Activated CD8-positive, alpha-beta memory T cell treated with anti-CD3 and anti-CD28 coated beads for 4 hours (primary cell): ENCODE measurements at places on chromosomes 6 and 20.

DNA sequence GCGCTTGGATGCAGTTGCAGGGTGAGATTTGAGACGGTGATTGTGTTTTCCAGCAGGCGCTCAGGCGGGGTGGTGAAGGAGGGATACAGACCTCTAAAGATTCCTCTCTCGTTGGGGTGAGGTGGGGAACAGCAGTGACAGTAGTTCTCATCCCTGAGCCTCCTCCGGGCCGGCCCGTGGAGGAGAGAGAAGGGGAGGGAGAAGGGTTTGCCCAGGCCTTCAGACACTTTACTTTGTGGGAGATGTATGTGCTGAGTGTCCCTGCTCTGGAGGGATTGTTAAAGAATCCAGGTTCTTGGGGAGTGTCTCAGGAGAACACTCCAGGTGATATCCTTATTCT, 41.0 kb downstream of the PSMB9 start:
- no peak for DNase-seq

DNA sequence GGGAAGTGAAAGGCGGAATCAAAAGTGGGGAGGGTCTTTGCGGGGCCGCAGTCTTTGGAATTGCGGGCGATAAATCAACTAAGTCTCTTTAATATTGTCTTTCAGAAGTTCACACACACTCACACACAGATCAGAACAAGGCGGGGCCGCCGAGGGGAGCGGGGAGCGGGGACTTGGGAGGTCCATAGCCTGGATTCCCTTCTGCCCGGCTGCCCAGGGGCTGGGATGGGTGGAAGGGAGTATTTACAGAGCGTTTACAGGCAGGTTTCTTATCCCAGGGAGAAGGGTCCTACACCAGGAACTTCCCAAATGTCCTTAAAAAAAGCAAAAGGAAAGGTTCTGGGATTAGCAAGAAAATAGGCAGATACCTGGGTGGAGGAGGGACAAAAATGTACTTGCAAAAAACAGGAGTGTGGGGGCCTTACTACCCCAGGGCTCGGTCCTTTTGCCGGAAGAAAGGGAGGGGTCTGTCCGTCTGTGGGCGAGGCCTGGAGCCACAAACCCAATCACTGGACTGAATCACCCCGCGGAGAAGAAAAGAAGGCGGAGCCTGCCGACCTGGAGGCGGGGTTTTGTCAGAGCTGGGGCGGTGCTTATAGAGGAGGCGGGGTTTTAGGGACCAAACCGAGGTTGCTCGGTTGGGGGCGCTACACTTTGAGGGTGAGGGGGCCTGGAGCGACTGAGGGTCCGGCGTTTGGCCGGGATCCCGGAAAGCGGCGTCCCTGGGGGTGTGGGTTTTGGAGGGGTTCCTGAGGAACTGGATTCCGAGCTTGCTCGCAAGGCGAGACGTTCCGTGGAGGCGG, 3.2 kb downstream of the PRRT1 start:
- DNase-seq, result peak; percentile 32

- no peak for DNase-seq
Measured at GRCh38 chr6:74642101-74642500, 563.8 kb downstream of the COL12A1 start.

- no peak for DNase-seq
Measured at GRCh38 chr6:27296106-27296783, 15.8 kb downstream of the POM121L2 start.

- no peak for DNase-seq
Measured at GRCh38 chr6:167796192-167796981, 30.3 kb upstream of the AFDN start.

DNA sequence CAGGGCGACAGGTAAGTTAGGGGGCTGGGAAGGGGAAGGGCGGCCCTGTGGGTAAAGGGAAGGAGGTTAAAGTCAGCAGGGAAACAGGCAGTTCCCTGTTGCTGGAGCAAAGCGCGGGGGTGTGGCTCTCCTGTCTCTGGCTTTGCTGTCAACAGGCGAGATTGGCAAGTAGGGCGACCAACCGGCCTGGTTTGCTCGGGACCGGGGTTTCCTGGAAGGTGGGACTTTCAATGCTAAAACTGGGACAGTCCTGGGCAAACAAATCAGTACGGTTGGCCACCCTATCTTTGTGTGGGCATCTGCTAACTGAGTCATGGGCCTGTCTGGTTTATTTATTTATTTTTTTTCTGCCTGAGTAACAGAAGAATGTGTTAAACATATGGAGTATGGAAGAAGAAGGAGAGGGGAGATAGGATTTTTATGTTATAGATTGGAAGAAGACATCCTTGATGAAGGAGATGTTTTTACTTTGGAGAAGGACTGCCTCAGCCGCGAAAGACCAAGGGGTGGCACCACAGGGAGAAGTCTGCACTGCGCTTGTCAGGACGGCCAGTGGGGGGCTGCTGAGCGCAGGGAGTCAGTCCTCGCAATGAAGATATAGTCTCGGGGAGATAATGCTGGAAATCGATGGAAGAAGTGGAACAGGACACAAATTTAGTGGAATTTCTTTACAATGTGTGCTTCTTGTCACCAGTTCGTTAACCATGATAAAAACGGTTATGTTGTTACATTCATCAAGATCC, 43.4 kb upstream of the ESR1 start:
- DNase-seq, result no peak

DNA sequence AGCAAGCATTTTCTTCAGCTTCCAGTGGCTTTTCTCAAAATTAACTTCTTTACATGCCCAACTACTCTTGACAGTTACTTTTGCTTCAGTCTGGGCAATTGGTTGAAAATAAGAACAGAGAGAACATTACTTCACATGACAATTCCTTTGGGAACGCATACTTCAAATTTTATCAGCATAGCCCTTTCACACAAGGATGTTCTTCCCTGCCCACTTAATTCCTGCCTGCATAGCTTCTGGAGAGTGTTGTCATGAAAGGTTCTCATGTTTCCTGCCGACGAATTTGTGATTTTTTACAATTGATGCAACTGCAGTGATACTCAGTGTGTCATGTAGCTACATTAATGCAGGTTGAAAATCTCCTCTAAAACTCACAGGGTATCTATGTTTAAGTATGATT, 22.0 kb upstream of the SNRNP48 start:
- DNase-seq, result no peak

DNA sequence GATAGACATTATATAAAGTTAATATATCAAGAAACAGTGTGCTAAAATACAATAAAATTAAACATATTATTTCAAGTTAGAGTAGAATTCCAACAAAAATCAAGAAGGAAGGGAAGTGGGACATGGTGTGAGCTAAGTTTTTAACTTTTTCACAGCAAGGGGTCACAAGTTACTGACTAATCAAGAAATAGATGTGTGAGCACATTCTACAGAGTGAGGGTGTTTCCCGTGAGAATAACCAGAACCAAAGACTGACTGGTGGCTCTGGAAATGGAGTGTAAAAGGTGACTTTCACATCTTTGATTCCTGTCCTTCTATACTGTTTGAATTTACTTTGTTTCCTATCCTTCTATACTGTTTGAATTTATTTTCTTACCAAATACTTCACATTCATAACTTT, 206.6 kb downstream of the TASP1 start:
- DNase-seq, result no peak

- no peak for DNase-seq
Measured at GRCh38 chr6:162485464-162485863, 242.1 kb downstream of the PRKN start.

DNA sequence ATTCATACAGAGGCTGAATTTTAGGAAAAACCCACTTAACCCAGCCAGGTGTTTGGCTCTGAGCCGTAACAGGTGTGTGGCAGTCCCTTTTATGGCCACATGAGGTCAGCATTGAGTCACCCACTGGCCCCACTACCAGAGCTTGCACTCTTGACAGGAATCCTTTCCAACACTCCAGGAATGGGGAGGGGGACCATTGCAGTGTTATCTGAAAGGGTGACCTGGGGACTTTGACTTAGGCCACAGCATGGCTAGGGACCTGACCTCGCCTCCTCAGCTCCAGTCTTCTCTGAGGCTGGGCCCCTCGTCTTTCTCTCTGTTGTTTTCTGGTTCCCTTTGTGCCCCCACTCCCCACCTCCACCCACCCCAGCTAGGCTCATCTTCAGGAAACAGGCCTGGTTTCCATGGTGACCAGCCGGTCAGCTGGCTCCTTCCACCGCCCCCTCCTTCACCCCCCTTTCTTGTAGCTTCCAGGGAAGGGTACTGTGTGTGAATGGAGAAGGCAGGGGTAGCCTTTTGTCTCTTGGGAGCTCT, 2.1 kb upstream of the TMEM151B start:
- DNase-seq, result no peak

DNA sequence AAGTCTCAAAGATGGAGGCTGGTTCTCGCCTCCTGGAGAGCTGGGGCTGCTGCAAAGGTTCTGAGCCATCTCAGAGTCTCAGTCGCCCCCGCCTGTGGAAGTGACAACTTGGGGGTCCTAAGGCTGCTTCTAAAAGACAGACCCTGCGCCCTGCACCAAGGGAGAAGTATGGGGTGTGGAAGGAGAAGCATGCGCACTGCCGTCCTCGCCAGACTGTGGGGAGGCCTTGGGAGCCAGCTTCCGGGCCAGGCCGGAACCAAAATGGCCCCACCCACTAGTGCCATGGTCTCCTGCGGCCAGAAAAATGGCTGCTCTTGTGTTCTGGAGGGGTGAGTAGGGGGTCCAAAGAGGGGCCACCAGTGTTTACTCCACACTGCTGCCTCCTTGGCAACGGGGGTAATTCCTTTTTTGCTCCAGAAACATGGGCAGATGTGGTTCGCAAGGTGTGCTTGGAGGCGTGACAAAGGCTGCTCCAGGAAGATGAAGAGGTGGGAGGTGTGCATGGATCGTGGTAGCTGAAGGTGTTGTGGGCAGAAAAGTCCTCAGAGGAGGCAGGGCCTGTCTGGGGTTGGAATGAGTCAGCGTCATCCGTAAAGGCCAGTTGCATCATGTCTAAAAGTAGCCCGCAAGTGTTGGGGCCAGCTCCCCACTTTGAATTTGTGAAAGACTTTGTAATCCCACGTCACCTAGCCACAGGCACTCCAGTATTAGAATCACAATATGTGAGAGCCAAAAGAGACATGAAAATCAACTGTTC, 329.8 kb upstream of the SOX4 start:
- DNase-seq, result no peak

- DNase-seq, result no peak
Measured at GRCh38 chr6:144659202-144660182, 374.4 kb downstream of the UTRN start.

- no peak for DNase-seq
Measured at GRCh38 chr20:52081791-52082190, 109.8 kb downstream of the ZFP64 start.

DNA sequence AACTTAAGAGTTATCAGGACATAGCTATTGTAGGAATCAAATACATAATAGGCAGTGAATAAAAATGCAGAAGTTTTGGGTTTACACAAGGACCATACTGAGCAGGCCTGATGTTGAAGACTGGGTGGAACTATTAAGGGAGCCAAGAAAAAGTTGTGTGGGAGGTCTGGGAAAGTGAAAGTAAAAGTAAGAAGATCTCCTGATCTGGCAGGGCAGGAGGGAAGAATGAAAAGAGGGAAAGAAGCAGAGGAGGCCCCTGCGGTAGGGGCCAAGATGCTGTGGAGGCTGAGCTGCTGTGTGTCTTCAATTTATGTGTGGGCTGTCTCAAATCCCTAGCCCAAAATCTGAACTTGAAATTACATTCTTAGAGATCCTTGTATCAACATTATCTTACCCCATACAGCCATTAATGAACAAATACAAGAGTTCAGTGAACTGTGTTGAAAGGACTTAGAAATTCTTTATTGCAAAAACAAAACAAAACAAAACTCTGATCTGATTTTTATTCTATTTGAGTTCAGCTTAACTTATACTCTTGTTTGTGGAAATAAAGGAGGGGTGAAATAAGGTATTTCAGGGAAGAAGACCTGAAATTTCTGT, 1183.8 kb downstream of the HACE1 start:
- no peak for DNase-seq

GRCh38 chr20:53713328-53714056, 119.9 kb upstream of the ZNF217 start:
- no peak for DNase-seq

DNA sequence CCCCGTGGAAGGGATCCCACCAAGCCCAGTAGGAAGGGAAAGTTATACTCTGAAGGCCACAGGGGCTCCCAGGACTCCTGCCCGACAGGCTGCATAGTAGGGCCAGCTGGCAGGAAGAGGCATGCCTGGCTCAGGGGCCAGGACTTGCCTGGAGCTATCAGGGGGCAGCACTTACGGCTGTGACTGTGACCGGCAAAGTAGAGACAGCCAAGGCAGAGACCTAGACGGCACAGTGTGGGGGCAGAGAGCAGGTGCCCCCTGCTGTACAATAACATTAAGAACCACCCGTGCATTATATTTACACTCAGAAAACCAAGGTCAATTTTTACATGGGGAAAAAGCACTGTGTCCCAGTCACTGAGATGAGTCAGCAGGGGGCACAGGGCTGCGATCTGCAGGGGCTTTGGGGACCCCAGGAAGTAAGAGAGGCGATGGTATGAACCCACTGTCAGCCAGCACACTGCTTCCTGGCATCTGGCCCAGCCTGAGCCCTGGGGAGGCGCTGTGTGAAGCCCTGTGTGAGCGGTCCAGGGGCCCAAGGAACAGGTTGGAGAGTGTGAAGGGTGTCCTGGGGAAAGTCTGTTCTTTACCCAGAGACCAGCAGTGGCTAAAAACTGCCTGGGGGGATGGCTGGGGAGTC, 9.9 kb downstream of the CCDC167 start:
- DNase-seq, result no peak

GRCh38 chr6:16956361-16956760, 145.5 kb upstream of the STMND1 start:
- no peak for DNase-seq

DNA sequence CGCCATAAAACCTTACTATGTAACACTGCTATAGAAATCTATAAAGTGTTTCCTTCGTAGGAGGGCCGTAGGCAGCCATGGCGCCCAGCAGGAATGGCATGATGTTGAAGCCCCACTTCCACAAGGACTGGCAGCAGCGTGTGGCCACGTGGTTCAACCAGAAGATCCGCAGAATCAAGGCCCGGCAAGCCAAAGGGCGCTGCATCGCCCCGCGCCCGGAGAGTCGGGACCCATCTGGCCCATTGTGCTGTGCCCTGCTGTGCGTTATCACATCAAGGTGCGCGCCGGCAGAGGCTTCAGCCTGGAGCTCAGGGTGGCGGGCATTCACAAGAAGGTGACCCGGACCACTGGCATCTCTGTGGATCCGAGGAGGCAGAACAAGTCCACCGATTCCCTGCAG, 62.4 kb downstream of the TRIM27 start:
- DNase-seq, result no peak

DNA sequence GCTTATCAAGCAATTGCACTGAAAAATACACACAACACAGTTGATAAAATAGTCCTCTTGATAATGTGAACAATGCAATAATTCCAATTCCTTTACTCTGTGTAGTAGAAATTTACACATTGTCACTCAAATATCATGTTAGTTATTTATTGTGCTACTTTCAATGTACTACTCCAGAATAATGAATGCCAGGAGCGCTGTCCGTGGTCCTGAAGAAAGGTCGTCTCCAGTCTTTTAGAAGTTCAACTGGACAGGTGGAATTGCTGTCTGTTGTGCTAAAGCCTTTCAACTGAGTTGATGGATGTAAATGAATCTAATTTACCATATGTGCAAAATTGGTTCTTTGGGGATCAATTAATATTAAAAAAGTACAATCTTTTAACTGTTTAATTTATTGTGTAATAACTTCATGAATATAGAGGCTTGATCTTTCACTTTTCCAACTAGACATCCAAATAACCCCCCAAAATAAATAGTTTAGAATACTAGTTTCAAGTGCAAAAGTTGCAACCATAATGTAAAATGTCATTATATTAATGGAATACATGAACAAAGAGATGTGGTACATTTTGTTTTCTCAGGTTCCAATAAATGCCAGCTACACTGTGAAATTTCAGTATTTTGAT, 3.2 kb downstream of the GRIK2 start:
- DNase-seq, result no peak

GRCh38 chr20:37527638-37528445, at the start of gene BLCAP:
BLCAP (minus strand) TSS chr20:37527876; CDS start chr20:37519174, 8,702 bp downstream.
- DNase-seq, result peak; percentile 83
